ENCODE measurements at places on chromosomes 1 and 21. TPM values are rescaled to one million over a fixed set of nuclear protein-coding genes. Genes with fewer than 3 reads are reported as not detected.

Gene CD48
- total RNA-seq: 21.5 TPM

GRCh38 chr1:234551032-234551378 lies 59.0 kb downstream of the IRF2BP2 start:
- no peaks in the 10 kb centered on the region for H3K4me1 ChIP-seq
- H3K36me3 ChIP-seq: no peaks in the 10 kb centered on the region
- no peak overlapping the region for H3K27ac ChIP-seq
- DNase-seq: no peak
- no peaks in the 10 kb centered on the region for H3K27me3 ChIP-seq
- H3K4me3 ChIP-seq: no peak overlapping the region

GRCh38 chr1:110436635-110437034 lies 14.3 kb upstream of the PROK1 start:
- H3K4me1 ChIP-seq: peaks cover 26% of the 10 kb centered on the region
- no peaks in the 10 kb centered on the region for H3K36me3 ChIP-seq
- no peaks in the 10 kb centered on the region for H3K27me3 ChIP-seq

DNA sequence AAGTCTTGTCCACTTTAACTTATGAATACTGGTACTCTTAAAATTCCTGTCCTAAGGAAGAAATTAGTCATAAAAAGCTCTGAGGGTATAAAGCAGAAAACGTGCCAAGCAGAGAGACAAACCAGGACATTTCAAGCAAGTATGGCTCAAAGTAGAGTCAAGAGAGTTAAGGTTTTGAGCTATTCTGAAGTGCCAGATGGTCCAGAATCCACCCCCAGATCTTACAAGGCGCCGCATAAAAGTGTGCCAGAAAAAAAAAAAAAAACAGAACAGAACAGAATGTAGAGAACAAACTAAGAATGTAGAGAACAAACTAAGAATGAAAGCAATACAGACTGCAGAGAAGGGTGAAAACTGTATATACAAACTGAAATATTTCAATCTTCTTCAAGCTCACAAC lies 12.5 kb downstream of the EPS15 start:
- H3K4me1 ChIP-seq: peaks cover 19% of the 10 kb centered on the region
- no peak for DNase-seq
- no peaks in the 10 kb centered on the region for H3K27me3 ChIP-seq
- peaks cover 8% of the 10 kb centered on the region for H3K36me3 ChIP-seq
- no peak overlapping the region for H3K4me3 ChIP-seq
- no peak overlapping the region for H3K27ac ChIP-seq

GRCh38 chr1:219123036-219123435 lies 50.6 kb upstream of the LYPLAL1 start:
- no peaks in the 10 kb centered on the region for H3K4me1 ChIP-seq
- H3K4me3 ChIP-seq: no peak overlapping the region
- H3K36me3 ChIP-seq: no peaks in the 10 kb centered on the region
- H3K27me3 ChIP-seq: no peaks in the 10 kb centered on the region
- H3K27ac ChIP-seq: no peak overlapping the region

DNA sequence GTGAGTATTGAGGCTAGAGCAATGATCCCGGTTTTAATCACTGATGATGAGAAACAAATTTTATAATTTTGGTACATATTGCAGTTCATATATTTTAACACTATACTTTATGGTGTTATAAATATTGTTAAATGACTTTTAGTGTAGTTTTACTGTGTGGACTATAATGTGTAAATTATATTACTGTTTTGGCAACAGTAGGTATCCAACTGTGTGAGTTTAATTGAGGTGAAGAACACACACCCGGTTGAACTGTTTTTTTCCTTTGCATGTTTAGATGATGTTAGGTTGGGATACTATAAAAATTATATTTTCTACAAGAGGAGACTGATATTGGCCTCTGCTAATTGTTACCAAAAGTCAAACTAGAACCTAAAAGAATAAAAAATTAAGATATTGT lies 166.5 kb downstream of the SDCCAG8 start:
- H3K4me3 ChIP-seq: no peak overlapping the region
- peaks cover 23% of the 10 kb centered on the region for H3K36me3 ChIP-seq
- DNase-seq: no peak
- H3K27me3 ChIP-seq: no peaks in the 10 kb centered on the region
- H3K4me1 ChIP-seq: peaks cover 14% of the 10 kb centered on the region

DNA sequence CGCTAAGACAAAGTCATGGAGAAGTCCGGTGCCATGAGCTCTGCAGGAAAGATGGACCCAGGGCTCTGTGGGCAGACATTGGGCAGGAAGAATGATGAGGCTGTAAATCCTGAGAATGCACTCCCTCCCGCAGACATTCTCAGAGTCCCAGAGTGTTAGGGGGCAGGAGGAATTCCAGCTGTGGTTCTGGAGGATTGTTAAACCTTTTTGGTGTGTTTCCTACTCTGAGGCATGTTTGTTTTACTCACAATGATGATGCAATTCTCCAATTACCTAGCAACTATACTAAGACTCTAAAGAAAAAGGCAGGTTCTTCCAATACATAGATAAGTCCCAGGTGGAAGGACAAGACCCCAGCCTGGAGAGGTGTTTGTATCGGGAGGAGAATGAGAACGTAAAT lies 2.8 kb upstream of the CAPN9 start:
- no peaks in the 10 kb centered on the region for H3K36me3 ChIP-seq
- DNase-seq: no peak
- no peaks in the 10 kb centered on the region for H3K4me1 ChIP-seq

DNA sequence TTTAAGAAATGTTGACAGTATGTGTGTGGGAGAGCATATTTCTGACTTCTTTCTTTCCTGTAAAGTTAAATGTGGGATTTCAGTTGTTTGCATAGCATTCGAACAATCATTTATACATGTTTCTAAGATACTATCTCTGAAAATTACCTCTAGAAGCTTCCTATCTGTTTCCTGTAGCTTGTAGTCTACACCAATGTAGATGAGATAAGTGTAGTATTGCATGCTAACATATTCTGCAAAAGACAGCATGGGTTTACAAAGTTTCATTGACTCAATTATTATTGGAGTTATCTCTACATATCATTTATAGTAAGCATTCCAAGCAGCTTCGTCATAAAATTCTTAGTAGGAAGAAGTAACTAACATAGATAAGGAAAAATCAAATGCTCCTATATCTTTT lies 98.9 kb upstream of the DPYD start:
- DNase-seq: no peak
- no peaks in the 10 kb centered on the region for H3K36me3 ChIP-seq
- H3K27me3 ChIP-seq: no peaks in the 10 kb centered on the region
- no peaks in the 10 kb centered on the region for H3K4me1 ChIP-seq
- H3K4me3 ChIP-seq: no peak overlapping the region
